ENCODE measurements at places on chromosomes 7 and 10. TPM values are rescaled to one million over a fixed set of nuclear protein-coding genes. Genes with fewer than 3 reads are reported as not detected.
A peak's percentile ranks its signal among the peaks of the same experiment; 100 is the strongest.

DNA sequence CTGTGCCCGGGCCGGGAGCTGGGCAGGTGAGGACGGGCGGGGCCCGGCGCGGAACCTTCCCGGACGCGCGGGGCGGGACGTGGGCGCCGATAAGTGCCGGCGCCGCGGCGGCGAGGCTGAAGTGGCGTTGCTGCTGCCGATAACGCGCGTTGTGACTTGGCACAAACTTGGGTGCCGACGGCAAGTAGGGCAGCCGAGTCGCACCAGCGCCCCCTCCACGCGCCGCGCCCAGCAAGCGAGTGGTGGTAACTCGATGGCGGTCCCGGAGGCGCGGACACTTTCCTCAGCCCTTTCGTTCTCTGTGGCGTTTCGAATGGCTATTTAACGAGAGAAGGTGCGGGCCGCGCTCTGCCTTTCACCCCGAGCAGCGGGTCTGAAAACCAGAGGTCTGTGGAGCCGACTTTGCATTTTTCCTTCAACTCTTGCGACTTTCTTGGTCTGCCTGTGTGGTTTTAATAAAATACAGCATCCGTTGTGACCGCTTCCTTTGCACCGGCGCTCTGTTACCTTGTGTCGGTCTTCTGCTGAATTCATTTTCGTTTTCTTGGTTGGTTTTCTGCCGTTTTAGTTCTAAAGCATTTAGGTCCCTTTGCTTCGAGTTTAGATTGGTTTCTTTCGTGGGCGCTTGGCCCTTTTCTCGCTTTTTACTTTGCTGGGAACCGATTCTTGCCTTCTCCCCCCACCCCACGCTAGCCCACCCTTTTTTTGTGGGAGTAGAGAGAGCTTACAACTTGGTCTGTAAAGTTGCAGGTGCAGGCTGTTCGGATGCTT is 701 bp downstream of the STK17A start:
- H3K4me3 ChIP-seq: peak overlapping the region; percentile 95
- H3K27ac ChIP-seq: peak overlapping the region; percentile 97
- H3K36me3 ChIP-seq: no peaks in the 10 kb centered on the region
- DNase-seq: peak; percentile 62
- peaks cover 35% of the 10 kb centered on the region for H3K4me1 ChIP-seq

DNA sequence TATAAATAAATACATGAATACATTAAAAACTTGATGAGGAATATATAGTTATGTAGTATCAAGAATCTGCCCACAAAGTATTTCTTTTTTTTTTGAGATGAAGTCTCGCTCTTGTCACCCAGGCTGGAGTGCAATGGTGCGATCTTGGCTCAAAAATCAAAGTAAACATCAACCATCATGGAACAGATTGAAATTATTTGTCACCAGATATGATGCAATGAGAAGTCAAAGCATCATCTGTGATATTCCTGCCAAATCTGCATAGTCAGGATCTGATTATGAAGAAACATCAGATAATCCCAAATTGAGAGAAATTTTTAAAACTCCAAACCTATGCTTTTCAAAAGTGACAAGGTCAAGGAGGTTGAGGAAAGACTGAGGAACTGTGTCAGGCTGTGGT is 5.1 kb upstream of the CYP2C18 start:
- DNase-seq: no peak
- no peaks in the 10 kb centered on the region for H3K4me1 ChIP-seq
- H3K27me3 ChIP-seq: no peaks in the 10 kb centered on the region
- H3K27ac ChIP-seq: no peak overlapping the region

DNA sequence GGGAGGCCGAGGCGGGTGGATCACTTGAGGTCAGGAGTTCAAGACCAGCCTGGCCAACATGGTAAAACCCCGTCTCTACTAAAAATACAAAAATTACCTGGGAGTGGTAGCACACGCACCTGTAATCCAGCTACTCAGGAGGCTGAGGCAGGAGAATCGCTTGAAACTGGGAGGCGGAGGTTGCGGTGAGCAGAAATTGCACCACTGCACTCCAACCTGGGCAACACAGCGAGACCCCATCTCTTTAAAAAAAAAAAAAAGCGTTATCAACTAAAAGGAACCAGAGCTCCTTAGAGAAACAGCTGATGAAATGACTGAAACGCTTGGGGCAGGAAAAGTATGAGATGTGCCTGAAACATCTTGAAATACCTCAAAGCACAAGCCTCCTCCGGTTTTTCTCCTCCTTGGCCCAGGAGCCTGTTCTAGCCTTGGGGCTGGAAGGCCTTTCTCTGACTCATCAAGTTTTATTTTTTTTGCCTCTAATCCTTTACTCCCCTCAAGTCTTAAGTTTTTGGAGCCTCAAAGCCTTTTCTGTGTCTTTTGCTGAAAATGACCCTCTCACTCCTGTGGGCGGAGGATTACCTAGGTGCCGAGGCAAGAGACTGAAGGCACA is 2.6 kb upstream of the METTL27 start:
- no peaks in the 10 kb centered on the region for H3K27me3 ChIP-seq

DNA sequence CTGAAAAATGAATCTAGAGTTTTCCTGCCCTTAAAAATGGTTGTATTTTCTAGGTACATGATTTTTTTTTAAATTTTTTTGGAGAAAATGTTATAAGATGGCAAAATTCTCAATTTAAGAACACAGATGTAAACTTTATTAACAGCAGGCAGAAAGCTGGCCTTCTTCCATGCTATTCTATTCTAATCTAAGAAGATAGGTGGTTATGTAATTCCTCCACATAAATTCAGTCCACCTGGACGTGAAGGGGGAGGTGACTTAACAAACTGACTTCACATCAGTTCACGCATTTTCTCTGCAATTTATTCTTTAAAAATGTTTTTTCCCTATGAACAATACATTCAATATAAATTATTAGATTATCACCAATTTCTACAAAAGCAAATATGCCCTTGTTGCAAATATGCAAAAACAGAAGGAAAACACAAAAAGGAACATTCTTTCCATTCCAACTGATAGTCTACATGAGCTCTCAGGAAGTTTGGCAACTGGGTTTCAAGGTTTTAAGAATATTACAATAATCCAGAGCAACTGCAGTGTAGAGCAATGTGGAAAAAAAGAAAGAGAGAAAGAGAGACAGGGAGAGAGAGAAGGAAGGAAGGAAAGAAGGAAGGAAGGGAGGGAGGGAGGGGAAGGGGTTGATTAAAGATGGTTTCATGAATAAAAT is 76.8 kb downstream of the HIBADH start:
- H3K27ac ChIP-seq: no peak overlapping the region
- no peak for DNase-seq
- no peaks in the 10 kb centered on the region for H3K36me3 ChIP-seq
- H3K4me1 ChIP-seq: peaks cover 10% of the 10 kb centered on the region
- H3K4me3 ChIP-seq: no peak overlapping the region

ZPBP gene
- not detected for total RNA-seq

MAGI2 gene
- 24.8 TPM for total RNA-seq

CACNB2 gene
- under 0.01 TPM for total RNA-seq

- DNase-seq: peak; percentile 56
- H3K36me3 ChIP-seq: no peaks in the 10 kb centered on the region
- peaks cover 45% of the 10 kb centered on the region for H3K4me1 ChIP-seq
Measured at GRCh38 chr10:101938305-101939007, 94.9 kb upstream of the KCNIP2 start.

CRCP gene
- 44.9 TPM for total RNA-seq

DNA sequence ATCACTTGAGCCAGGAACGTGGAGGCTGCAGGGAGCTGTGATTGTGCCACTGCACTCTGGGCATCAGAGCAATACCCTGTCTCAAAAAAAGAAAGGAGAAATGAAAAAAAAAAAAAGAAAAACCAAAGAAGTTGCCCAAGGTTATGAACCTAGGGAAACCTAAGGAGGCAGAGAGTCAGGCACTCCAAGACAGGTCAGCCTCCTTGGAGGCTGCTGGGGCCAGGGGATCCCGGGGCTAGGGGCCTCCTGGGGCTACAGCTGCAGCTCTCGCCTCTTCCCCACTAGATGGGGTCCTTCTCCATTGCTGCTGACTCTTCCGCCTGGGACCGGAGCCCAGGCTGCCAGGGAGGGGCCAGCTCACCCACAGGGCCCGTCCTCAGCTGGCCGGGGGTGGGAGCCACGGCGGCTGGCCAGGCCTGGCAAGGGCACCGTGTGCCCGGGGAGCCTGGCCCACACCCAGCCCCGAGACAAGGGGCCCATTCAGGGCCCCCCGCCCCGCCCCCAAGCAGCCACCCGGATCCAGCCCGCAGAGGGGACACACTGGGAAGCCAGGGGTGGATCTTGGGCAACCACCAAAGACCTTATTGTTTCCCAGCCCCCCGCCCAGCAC is 1.7 kb upstream of the SPACDR start:
- H3K4me3 ChIP-seq: no peak overlapping the region
- DNase-seq: peak; percentile 99
- no peak overlapping the region for H3K27ac ChIP-seq
- H3K27me3 ChIP-seq: no peaks in the 10 kb centered on the region
- H3K36me3 ChIP-seq: peaks cover 5% of the 10 kb centered on the region

GRCh38 chr10:32961895-32962369 is 3.9 kb upstream of the ITGB1 start:
- no peaks in the 10 kb centered on the region for H3K27me3 ChIP-seq
- peak overlapping the region; percentile 18 for H3K4me3 ChIP-seq

TMEM176B gene
- not detected for total RNA-seq

FAM25C gene
- not detected for total RNA-seq

- no peaks in the 10 kb centered on the region for H3K27me3 ChIP-seq
- no peak for DNase-seq
- H3K4me1 ChIP-seq: no peaks in the 10 kb centered on the region
Measured at GRCh38 chr10:86017841-86018734, 348.5 kb downstream of the GRID1 start.

DNA sequence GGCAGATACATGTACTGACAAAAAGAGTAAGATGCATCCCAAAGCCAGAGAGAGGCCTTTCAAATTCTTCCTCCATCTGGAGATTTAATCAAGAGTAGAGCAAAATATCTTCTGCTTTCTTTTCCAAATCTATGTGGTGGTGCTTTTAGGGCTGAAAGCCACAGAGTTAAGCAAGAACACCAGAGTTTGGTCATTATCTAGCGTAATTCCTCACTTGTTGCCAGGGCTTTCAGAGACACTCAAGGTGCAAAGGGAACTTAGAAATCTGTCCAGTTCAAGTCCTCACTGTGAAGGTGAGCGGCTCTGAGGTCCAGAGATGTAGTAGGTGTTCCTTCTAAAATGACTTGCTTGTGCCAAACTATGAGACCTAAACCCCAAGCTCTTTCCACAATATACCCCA is 10.9 kb upstream of the NFE2L3 start:
- no peak overlapping the region for H3K27ac ChIP-seq
- DNase-seq: no peak
- H3K4me1 ChIP-seq: peaks cover 6% of the 10 kb centered on the region
- no peaks in the 10 kb centered on the region for H3K36me3 ChIP-seq
- no peak overlapping the region for H3K4me3 ChIP-seq

- peaks cover 7% of the 10 kb centered on the region for H3K36me3 ChIP-seq
- no peaks in the 10 kb centered on the region for H3K27me3 ChIP-seq
- DNase-seq: no peak
- no peak overlapping the region for H3K27ac ChIP-seq
- peaks cover 13% of the 10 kb centered on the region for H3K4me1 ChIP-seq
Measured at GRCh38 chr10:58282615-58283014, 13.7 kb downstream of the CISD1 start.

MRLN gene
- not detected for total RNA-seq

DNA sequence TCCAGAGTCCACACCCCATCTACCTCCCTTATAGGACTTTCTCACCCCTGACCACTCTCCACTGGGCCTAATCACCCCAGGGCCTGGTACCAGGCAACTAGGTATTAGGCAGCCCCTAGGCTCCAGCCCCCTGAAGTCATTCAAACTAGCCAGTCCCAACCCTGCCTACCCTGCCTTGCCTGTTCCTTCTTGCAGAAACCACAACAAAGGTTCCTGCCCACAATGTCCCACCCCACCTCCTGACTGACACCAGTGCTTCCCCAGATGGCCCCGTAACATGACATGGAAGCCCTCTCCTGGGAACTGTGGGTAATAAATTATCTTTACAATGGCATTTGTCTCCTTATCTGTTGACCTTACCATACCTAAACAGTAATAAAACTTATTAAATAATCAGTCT is 100.6 kb upstream of the PDE1C start:
- no peaks in the 10 kb centered on the region for H3K4me1 ChIP-seq
- H3K27ac ChIP-seq: no peak overlapping the region
- DNase-seq: no peak
- H3K27me3 ChIP-seq: no peaks in the 10 kb centered on the region

- no peaks in the 10 kb centered on the region for H3K27me3 ChIP-seq
- no peak for DNase-seq
Measured at GRCh38 chr10:113585949-113586348, 33.1 kb downstream of the HABP2 start.

PRPS1L1 gene
- total RNA-seq: not detected

GRCh38 chr10:59967079-59967478 is 60.7 kb upstream of the CCDC6 start:
- H3K27me3 ChIP-seq: no peaks in the 10 kb centered on the region
- H3K4me3 ChIP-seq: no peak overlapping the region
- no peak for DNase-seq
- no peaks in the 10 kb centered on the region for H3K4me1 ChIP-seq

DNA sequence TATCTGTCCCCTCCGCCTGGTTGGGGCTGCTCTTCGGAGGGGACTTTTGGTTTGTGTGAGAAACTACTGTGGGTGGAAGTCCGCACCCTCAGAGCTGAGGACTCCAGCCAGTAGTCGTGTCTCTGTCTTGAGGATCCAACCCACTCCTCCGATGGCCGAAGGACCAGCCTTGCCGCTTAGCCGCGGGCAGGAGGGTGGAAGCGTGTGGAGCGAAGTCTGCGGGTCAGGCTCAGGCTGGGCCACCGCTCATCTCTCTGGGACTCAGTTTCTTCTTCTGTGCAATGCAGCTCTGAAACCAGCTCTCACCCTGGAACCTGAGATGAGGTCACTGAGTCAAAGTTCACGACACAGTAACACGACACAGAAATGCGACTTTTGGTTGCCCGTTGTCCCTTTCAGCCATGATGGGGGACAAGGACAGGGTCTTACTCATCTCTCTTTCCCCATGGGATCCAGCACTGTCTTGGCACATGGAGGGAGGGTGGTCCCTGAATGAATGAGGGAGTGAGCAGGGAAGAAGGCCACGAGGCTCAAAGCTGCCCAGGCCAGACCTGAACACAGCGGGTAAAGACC is 133.3 kb upstream of the PODXL start:
- H3K4me3 ChIP-seq: no peak overlapping the region
- H3K27me3 ChIP-seq: peaks cover 39% of the 10 kb centered on the region
- no peaks in the 10 kb centered on the region for H3K36me3 ChIP-seq
- no peak overlapping the region for H3K27ac ChIP-seq
- no peak for DNase-seq
- no peaks in the 10 kb centered on the region for H3K4me1 ChIP-seq

DNA sequence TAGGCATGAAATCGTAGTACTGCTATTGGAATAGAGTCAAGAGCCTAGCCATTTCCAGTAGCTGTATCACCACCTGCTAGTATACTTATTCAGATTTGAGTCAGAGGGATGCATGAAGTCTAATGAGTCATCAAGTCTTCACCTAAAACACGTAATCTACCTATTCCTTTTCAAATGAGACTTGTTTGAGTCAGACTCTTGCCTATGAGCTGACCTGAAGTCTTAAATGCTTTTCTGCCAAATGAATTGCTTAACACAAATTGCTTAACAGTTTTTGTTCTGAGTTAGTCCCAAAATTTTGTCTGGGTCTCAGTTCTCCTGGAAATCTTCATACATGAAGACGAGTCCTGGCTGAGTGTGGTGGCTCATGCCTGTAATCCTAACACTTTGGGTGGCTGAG is 165.2 kb downstream of the GNAT3 start:
- DNase-seq: peak; percentile 49
- no peak overlapping the region for H3K27ac ChIP-seq
- H3K27me3 ChIP-seq: no peaks in the 10 kb centered on the region
- no peaks in the 10 kb centered on the region for H3K36me3 ChIP-seq

GRCh38 chr7:48611993-48612392 is 312.4 kb upstream of the CDC14C start:
- H3K36me3 ChIP-seq: no peaks in the 10 kb centered on the region
- no peak overlapping the region for H3K4me3 ChIP-seq
- no peak for DNase-seq
- no peak overlapping the region for H3K27ac ChIP-seq

LIPN gene
- total RNA-seq: not detected
